ENCODE measurements at places on chromosomes 5 and 9.

DNA sequence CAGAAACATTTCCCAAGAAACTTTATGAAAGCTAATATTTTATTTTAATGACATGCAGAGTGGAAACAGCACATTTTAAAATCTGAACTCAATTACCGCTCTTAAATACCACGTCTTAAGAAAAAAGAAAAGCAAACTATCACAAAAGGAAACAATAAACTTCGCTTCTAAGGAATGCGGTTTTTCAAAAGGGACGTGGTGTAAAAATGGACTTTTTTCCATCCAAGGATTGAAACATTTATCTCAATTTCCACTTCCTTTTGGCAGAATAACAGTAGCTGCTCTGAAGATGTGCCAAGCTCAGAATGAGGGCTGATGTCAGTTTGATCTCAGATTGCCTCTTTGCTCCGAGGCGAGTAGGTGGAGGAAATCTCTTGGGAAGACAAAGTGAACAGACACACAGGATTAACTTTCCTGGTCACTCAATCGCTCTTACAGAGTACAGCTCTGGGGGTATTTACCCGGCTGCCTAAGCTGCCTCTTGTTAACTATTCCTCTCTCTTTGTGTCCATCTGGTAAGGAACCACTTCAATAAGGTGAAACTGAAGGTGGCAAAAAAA is 158.5 kb downstream of the TRPM6 start:
- H3K36me3 ChIP-seq, result no peaks in the 10 kb centered on the region
- H3K4me1 ChIP-seq, result no peaks in the 10 kb centered on the region
- H3K4me3 ChIP-seq, result no peak overlapping the region
- DNase-seq, result no peak

DNA sequence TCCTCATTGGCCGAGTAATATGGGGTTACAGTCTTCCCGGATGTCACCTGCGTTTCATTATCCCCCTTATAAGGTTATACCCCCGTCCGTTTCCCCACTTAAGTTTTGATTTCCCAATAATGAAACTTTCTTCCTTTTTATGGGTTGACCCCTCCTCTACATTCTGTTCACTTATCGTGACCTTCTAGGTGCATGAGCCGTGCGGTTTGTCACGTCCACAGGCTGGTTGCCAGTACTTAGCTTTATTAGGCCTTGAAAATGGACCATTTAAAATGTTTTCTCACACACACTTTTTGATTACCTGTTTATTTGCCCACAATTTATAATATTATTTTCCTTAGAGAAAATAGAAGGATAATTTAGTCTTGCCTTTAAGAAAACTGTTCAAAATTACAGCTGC is 111.5 kb downstream of the FAM174A start:
- H3K36me3 ChIP-seq, result no peaks in the 10 kb centered on the region
- H3K27ac ChIP-seq, result no peak overlapping the region
- DNase-seq, result no peak
- no peaks in the 10 kb centered on the region for H3K27me3 ChIP-seq
- no peak overlapping the region for H3K4me3 ChIP-seq
- H3K4me1 ChIP-seq, result no peaks in the 10 kb centered on the region

DNA sequence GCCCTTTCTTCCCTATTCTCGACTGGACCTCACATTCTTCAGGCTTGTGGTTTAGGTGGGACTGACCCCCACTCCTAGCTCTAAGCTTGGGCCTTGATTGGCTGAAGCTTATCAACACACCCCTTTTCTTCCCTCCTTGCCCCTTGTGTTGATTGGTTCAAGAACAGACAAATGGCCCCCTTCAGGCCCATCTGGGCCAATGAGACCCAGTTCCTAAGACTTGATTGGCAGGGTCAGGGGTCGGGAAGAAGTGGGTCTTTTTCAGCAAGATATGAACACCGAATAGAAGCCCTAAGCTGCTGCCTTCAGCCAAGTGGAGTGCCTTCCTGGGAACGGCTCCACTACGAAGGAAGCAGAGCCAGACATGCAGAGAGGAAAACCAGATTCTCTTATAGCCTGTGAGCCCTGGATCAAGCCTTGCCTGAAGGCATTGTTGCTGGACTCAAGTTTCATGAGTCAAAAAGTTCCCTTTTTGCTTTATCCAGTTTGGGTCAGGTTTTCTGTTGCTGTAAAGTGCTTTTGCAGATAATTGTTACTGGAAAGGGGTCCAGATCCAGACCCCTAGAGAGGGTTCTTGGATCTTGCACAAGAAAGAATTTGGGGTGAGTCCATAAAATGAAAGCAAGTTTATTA is 22.4 kb upstream of the NCS1 start:
- H3K4me1 ChIP-seq, result peaks cover 8% of the 10 kb centered on the region
- no peaks in the 10 kb centered on the region for H3K27me3 ChIP-seq
- DNase-seq, result no peak
- no peaks in the 10 kb centered on the region for H3K36me3 ChIP-seq
- no peak overlapping the region for H3K4me3 ChIP-seq

- DNase-seq, result no peak
- H3K4me3 ChIP-seq, result peak overlapping the region; percentile 84
- peaks cover 9% of the 10 kb centered on the region for H3K4me1 ChIP-seq
- H3K27ac ChIP-seq, result peak overlapping the region; percentile 99
Measured at GRCh38 chr9:6680797-6681146, 35.2 kb upstream of the GLDC start.

GRCh38 chr5:177607452-177608192 is 7.7 kb downstream of the B4GALT7 start:
- no peaks in the 10 kb centered on the region for H3K4me1 ChIP-seq
- no peaks in the 10 kb centered on the region for H3K36me3 ChIP-seq

- H3K4me1 ChIP-seq, result peaks cover 12% of the 10 kb centered on the region
- H3K4me3 ChIP-seq, result no peak overlapping the region
- H3K27ac ChIP-seq, result no peak overlapping the region
- no peaks in the 10 kb centered on the region for H3K27me3 ChIP-seq
- H3K36me3 ChIP-seq, result no peaks in the 10 kb centered on the region
Measured at GRCh38 chr9:33137781-33138264, 29.3 kb downstream of the B4GALT1 start.

DNA sequence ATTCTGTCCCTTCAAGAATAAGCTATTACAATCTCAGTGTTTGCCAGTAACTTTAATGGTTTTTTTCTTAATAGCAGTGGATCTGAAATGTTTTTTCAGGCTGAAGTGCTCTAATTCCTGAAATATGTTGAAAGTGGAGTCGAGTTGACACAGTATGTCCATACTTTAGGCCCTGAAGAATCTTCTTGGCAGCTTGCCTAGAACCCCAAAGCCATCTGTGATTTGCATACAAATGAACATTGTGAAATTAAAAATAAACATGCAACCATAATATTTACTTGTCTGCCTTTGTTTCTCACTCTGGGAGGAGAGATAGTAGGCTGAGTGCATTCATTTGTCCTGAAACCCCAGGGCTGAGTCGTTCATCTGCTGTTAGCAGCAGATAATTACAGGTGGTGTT is 152.7 kb downstream of the ADCY2 start:
- H3K27ac ChIP-seq, result no peak overlapping the region
- no peaks in the 10 kb centered on the region for H3K36me3 ChIP-seq
- no peak for DNase-seq
- H3K27me3 ChIP-seq, result 0 out of 2 replicates have a peak, but pooled peaks cover 3% of the 10 kb centered on the region
- H3K4me3 ChIP-seq, result no peak overlapping the region

- no peak for DNase-seq
- H3K36me3 ChIP-seq, result no peaks in the 10 kb centered on the region
- H3K4me1 ChIP-seq, result no peaks in the 10 kb centered on the region
- H3K27ac ChIP-seq, result no peak overlapping the region
Measured at GRCh38 chr5:102450313-102450990, 48.3 kb downstream of the SLCO6A1 start.

- no peaks in the 10 kb centered on the region for H3K4me1 ChIP-seq
- DNase-seq, result no peak
- no peak overlapping the region for H3K4me3 ChIP-seq
- H3K36me3 ChIP-seq, result no peaks in the 10 kb centered on the region
Measured at GRCh38 chr5:21823076-21823574, 1030.0 kb downstream of the CDH12 start.

- no peaks in the 10 kb centered on the region for H3K4me1 ChIP-seq
- H3K36me3 ChIP-seq, result no peaks in the 10 kb centered on the region
- no peak for DNase-seq
- H3K27ac ChIP-seq, result no peak overlapping the region
Measured at GRCh38 chr5:123753180-123753936, 241.4 kb downstream of the CSNK1G3 start.

DNA sequence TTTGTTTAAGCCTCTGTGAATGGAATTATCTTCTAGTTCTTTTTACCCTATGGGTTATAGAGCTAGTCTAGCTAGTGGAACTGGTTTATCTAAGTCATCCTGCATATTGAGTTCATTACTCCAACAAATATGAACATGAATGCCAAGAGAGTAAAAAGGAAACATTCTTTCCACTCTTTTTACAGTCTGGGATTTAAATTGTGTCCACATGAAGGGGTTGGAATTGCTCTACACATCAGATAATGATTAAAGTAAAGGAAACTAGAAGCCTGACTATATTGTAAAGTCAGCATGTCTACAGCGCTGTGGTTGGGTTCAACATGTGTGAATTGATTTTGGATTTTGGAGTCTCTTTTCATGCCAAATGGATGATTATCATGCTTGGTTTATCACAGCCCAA is 173.1 kb downstream of the CCDC171 start:
- H3K36me3 ChIP-seq, result no peaks in the 10 kb centered on the region
- no peak for DNase-seq
- no peaks in the 10 kb centered on the region for H3K4me1 ChIP-seq
- H3K27me3 ChIP-seq, result no peaks in the 10 kb centered on the region
- H3K4me3 ChIP-seq, result no peak overlapping the region

GRCh38 chr5:28903643-28904042 is 1865.3 kb upstream of the CDH9 start:
- no peak for DNase-seq
- H3K4me3 ChIP-seq, result no peak overlapping the region

GRCh38 chr9:124014956-124015660 is 3.5 kb downstream of the LHX2 start:
- H3K27me3 ChIP-seq, result peaks cover 25% of the 10 kb centered on the region
- no peaks in the 10 kb centered on the region for H3K36me3 ChIP-seq
- H3K4me1 ChIP-seq, result no peaks in the 10 kb centered on the region
- H3K27ac ChIP-seq, result no peak overlapping the region

DNA sequence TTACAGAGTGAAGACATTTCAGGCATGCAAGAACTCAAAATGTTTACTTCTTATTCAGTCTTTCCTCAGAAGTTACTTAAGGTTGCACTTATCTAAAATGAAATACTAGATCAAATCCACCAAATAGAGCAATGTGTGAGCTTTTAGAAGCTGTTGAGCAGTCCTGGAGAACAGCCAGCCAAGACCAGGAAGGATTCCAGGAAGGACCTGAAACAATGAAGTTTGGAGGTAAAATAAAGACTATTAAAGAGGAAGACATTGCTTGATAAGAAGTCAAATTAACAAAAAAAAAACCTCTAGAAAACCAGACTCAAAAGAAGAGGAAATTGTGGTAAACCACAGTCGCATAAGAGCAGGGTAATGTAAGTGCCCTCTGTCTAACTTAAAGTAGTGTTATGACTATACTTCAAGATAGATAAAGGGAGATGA is 156.2 kb upstream of the S1PR3 start:
- H3K27me3 ChIP-seq, result no peaks in the 10 kb centered on the region
- peaks cover 11% of the 10 kb centered on the region for H3K4me1 ChIP-seq
- H3K27ac ChIP-seq, result no peak overlapping the region
- DNase-seq, result peak; percentile 28
- H3K36me3 ChIP-seq, result no peaks in the 10 kb centered on the region
- H3K4me3 ChIP-seq, result no peak overlapping the region

- DNase-seq, result no peak
- no peak overlapping the region for H3K4me3 ChIP-seq
- H3K27me3 ChIP-seq, result no peaks in the 10 kb centered on the region
- H3K27ac ChIP-seq, result no peak overlapping the region
Measured at GRCh38 chr9:137719194-137719593, 100.4 kb downstream of the EHMT1 start.

- H3K27ac ChIP-seq, result 0 out of 2 replicates have a peak overlapping the region, but pooled peaks have one; percentile 24
- no peak for DNase-seq
- H3K4me3 ChIP-seq, result no peak overlapping the region
- H3K36me3 ChIP-seq, result no peaks in the 10 kb centered on the region
- no peaks in the 10 kb centered on the region for H3K27me3 ChIP-seq
Measured at GRCh38 chr5:133895979-133896845, 72.2 kb downstream of the C5orf15 start.

DNA sequence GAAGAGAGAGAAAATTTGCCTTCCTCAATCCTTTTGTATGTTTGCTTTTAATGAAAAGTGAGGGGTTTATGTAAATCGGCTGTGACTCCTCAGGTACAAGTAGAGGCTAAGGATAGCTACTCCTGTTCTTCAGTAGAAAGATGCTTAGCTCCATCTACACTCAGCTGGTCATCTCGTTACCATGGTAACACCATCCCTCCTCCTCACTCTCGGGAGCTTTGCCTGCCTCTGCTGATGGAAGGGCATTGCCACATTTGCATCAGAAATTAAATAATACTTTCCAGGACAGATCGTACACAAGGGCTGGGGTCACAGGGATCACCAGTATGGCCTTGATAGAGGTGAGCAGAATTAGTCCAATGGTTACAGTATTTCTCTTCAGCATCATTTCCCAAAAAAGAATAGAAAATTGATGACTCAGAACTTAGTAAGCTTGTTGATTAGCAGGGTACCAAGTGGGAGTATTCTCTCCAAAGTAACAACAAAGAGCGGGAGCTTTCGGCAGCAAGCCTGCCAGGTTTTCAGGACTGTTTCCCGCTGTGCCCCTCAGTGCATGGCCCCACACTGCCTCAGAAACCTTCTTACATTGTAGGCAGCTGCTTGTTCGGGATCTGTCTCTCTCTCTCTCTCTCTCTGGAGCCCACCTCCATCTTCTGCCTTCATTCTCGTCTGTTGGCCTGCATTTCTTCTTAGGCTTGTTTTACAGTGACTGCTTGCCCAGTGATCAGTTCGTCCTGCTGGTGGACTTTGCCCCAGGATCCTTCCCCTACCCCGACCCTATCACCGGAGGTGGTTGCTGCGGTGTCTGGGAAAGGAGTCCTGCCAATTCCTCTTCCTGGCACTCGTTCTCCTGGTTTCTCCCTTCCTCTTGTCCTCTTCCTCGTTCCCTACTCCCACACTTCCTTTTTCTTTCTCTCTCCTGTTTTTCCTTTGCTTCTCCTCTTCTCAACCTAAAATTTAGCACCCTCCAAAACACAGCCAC is 51.9 kb upstream of the SNAPC3 start:
- H3K4me3 ChIP-seq, result no peak overlapping the region
- no peak overlapping the region for H3K27ac ChIP-seq
- H3K36me3 ChIP-seq, result no peaks in the 10 kb centered on the region
- DNase-seq, result no peak

DNA sequence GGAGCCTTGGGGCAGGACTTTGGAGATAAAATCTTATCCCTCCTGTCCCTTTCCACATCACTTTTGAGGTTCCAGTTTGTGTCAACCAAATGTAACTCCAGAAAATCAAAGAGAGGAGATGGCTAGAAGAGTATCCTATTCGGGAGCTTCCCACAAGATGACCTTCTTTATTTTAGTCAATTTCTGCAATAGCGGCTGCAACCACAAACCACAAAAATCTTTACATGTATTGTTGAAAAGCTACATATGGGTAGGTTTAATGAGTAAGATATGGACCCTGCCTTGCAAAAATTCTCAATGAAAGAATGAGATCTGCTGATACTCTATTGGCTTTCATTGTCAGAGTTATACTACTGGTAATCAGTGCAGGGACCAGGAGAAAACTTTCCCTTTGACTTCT is 92.2 kb upstream of the MAMDC2 start:
- no peak overlapping the region for H3K4me3 ChIP-seq
- DNase-seq, result no peak
- no peak overlapping the region for H3K27ac ChIP-seq
- H3K4me1 ChIP-seq, result peaks cover 12% of the 10 kb centered on the region
- H3K27me3 ChIP-seq, result no peaks in the 10 kb centered on the region
- H3K36me3 ChIP-seq, result no peaks in the 10 kb centered on the region
